ENCODE measurements at places on chromosomes 4 and X. TPM values are rescaled to one million over a fixed set of nuclear protein-coding genes. Genes with fewer than 3 reads are reported as not detected.

GRCh38 chr4:87057835-87058355 lies 123.1 kb downstream of the AFF1 start:
- no peak for DNase-seq

DNA sequence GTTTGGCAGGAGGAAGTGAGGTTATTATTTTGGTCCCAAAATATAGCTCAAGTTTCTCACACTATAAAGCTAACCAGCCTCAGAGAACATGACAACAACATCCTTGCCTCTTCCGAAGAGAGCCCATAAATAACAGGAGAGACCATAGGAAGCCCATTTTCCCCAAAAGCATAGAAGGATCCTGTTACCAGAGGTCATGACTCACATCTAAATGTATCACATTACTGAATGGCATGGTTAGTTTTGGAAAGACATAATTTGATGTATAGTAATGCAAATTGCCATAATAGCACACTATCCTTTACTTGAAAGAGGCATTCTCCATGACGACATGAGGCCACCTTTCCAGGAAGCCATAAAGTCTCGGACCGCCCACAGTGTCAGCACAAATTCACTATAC lies 238.8 kb upstream of the GRIA3 start:
- DNase-seq = no peak

HTR2C gene
- 11.0 TPM for total RNA-seq

CLGN gene
- total RNA-seq = 4.5 TPM

DNA sequence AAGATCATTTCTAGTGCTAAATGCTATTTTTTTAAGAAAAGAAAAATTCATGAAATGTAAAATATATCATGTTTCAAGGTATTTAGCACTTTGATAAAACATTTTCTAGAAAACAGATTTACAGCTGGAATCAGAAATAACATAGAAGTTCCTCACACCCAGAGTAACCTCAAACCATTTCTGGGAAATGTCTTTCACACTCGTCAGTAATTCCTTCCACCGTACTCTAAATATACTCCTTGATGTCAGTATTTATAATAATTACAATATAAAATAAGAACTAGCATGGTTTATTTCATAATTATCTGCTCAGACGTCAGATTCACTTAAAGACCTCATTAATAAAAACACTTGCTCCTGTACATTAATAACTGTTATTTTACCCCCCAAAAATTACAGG lies 103.9 kb downstream of the ADGRA3 start:
- no peak for DNase-seq

DNA sequence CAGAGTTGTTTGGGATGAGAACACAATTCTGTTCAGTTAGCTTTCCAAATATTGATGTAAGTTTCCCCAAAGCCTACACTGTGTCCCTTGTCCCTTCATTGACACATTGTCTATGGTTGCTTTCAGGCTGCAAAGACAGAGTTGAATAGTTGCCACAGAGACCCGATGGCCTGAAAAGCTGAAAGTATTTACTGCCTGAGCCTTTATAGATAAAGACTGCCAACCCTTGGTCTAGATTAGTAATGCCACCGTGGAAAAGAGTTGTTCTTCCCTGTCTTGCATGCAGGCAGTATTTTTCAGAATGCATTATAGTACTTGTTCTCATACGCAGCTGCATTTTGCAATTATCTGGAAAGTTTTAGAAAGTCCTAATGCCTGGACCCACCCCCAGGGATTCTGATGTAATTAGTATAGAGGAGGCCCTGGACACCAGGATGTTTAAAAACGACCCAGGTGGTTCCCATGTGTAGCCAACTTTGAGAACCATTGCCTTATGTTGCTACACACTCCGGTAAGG lies 180.8 kb downstream of the FRMPD4 start:
- DNase-seq = no peak

DNA sequence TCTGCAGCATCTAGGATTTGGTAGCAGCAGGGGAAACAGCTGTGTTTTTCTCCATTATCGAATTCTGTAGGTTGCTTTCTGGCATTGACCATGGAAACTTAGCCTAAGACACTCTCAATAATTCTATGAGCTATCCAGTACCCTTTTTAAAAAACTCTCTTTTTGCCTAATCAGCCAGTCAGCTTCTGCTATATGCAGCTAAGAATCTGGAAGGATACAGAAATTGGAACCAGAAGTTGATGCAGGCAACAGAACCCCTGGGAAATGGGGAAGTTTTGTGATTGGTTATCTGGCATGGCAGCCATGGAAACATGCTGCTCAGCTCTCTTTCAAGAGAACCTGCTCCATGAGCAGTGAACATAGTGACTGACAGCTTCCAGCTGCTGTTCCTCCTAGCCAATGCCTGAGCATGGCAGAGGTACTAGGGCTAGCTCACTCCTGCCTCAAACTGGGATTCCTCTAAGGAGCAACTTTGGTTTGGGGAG lies 417.6 kb upstream of the MAOA start:
- no peak for DNase-seq

CT55 gene
- total RNA-seq = not detected

GRCh38 chr4:130814896-130815295 lies 1718.9 kb downstream of the C4orf33 start:
- DNase-seq = no peak

DNA sequence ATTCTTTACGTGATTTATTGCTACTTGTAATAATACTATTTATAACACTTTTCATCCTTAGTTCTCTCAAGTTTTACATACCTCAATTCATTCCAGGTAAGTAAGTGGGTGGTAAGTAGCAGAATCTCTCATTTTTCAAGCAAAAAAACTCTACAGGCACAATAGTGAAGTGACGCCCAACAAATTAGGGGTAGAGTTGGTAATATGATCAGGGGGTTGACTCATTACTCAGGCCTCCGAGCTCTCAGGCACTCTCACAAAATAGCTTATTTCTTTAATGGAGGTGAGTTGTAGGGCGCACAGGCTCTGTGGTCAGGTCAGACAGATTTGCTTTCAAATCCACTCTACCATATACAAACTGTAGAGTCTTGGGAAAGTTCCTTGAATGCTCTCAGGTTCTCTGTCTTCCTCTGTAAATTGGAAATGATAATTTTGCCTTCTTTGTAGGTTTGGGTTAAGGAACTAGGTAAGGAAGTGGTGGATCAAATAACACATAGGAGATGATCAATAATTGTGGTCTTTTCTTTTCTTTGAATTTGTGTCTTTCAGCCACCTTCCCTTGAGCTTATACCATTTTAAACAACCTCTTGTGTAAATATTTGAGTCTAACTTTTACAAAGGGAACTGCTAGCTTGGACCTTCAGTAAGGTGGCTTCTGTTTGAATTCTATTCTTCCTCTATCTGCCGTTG lies 134.9 kb upstream of the LEF1 start:
- DNase-seq = no peak

- no peak for DNase-seq
Observed at GRCh38 chrX:103415528-103415927, 39.2 kb downstream of the BEX3 start.

GRCh38 chr4:140742838-140743193 lies 13.4 kb downstream of the TBC1D9 start:
- DNase-seq = no peak

DNA sequence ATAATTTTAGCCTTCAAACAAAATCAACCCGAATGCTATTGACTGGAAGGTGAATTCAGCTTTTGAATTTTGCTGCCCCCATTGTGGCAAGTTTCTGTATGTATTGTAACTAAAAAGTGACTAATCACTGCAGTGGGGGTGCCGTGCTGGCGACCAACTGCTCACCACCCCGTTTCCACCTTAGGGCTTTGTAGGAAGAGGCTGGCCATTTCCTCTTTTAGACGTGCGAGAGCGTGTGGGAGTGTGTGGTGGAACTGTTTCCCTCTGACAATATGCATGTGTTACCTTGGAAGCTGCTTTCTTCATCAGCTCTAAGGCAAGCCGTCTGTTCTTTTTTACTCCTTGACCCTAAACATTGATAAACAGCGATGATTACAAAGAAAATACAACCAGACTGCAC lies 78.8 kb downstream of the SEL1L3 start:
- DNase-seq = no peak

- DNase-seq = no peak
Observed at GRCh38 chr4:43485196-43485595, 592.7 kb downstream of the GRXCR1 start.

TCEAL7 gene
- 107 TPM for total RNA-seq

GRCh38 chr4:57154191-57154590 lies 44.0 kb upstream of the IGFBP7 start:
- no peak for DNase-seq

DNA sequence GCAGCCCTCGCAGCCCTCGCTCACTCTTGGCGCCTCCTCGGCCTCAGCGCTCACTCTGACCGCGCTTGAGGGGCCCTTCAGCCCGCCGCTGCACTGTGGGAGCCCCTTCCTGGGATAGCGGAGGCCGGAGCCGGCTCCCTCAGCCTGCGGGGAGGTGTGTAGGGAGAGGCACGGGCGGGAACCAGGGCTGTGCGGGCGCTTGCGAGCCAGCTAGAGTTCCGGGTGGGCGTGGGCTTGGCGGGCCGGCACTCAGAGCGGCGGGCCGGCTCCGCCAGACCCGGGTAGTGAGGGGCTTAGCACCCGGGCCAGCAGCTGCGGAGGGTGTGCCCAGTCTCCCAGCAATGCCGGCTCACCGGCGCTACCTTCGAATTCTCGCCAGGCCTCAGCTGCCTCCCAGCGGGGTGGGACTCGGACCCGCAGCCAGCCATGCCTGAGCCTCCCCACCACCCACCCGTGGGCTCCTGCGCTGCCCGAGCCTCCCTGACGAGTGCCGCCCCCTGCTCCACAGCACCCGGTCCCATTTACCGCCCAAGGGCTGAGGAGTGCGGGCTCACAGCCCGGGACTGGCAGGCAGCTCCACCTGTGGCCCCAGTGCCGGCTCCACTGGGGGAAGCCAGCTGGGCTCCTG lies 1.4 kb upstream of the AADAT start:
- no peak for DNase-seq

DNA sequence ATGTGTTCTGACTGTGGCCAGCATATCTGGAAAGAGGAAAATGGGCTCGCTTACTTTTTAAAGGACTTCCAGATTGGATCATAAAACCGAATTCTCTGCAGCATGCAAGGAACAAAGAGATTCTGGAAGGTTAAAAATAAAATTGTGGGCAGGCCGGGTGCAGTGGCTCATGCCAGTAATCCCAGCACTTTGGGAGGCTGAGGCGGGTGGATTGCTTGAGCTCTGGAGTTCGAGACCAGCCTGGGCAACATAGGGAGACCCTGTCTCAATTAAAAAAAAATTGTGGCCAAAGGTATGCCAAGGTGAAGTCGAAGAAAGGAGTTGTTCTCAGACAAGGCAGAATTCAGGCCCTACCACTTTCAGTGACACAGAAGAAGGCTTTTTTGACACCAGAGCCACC lies 37.8 kb downstream of the NELFA start:
- no peak for DNase-seq

PRKG2 gene
- total RNA-seq = 13.0 TPM

GRCh38 chr4:74934016-74934831 lies 1.3 kb downstream of the PARM1 start:
- no peak for DNase-seq

FGFBP1 gene
- total RNA-seq = not detected

DNA sequence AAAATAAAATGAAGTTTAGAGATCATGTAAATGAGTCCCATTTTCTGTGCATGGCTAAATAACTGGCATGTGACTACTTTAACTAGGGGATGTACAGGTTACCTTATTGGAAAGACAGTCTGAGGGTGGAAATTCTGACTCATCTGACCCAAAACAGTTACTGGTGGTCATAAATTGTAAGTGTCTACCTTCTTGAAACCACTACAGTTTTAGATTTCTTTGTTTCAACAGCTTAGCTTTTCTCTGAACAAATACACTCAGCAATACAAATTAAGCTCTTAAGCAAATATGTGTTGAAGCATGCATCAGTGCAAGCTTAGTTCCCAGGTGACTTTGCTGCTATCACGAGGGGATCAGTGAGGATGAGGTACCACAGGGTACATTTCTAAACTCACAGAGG lies 60.7 kb upstream of the PGM2 start:
- no peak for DNase-seq

DNA sequence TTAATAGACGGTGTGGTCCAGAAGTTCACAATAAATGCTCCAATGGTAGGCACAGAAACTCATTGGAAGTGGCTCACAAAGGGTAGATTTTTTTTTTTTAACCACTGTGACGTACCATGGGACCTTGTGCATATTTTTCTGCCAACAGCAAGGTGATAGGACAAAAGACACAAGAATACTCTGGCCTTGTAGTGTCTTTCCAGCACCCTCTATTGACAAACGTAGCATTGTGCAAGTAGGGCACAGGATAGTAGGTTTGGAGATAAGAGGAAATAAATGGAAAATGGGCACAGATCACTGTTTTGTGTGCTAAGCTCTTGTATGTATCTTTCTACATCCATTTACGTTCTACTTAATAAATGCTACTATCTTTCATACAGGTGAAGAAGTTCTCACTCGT lies 2054.9 kb downstream of the PCDH7 start:
- DNase-seq = no peak

- no peak for DNase-seq
Observed at GRCh38 chr4:820230-821172, 5.4 kb downstream of the CPLX1 start.

DNA sequence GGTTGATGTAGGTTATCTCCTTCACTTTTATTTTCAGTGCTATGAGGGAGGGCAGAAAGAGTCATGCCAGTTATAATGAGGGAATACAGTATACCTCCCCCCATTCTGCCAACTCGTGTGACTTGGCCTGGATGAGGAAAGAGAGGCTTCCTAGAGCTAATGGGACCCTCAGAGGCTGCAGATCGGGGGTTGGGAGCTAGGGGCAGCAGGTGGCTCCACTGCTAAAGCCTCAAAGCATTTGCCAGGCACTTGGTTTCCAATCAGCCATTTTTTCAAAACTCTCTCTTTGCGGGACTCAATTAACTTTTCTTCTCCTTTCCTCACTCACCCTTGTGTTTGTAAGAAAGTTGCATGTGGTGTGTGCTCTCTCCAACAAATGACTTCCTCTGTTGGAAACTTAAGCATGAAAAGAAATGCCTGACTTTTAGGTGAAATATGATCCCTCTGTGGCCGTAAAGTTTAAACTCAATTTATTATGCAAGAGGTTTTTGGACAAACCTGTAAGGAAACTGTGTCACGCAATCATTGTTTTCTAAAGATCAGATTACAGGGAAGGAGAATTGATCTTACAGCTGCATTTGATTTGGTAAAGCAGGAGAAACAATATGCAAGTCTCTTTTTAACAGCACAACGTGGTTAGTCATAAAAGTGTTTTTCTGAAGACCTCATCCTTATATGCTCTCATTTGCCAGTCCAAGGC lies 7.0 kb downstream of the SFRP2 start:
- no peak for DNase-seq

STOX2 gene
- 35.1 TPM for total RNA-seq

GRCh38 chr4:84498203-84498934 lies 723 bp downstream of the NKX6-1 start:
- DNase-seq = no peak

DNA sequence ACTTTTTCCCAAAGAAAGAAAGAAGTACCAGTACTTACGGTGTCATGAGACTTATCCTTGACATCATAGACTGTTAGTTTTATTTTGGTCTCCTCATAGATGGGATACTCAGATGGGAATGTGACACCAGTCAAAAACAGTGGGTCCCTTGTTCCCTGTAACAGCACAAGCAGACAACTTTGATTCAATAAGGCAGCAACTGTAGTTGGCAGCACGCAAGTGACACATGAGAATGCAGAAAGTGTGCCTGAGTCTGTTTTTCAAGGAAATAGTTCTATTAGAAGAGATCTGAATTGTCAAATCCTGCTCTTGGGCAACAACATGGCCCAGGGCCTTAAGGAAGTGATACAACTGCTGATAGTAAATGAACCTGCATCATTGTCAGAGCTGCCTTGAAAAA lies 443.2 kb downstream of the INPP4B start:
- no peak for DNase-seq

GRCh38 chrX:71671043-71671780 lies 3.9 kb downstream of the LOC101059915 start:
- DNase-seq = no peak

PCSK1N gene
- 53.8 TPM for total RNA-seq

- DNase-seq = no peak
Observed at GRCh38 chr4:137740141-137740540, 207.8 kb upstream of the PCDH18 start.
